ENCODE measurements at places on chromosomes 1 and 21.

- no peak for DNase-seq
Measured at GRCh38 chr1:36513676-36514473, 31.2 kb upstream of the CSF3R start.

DNA sequence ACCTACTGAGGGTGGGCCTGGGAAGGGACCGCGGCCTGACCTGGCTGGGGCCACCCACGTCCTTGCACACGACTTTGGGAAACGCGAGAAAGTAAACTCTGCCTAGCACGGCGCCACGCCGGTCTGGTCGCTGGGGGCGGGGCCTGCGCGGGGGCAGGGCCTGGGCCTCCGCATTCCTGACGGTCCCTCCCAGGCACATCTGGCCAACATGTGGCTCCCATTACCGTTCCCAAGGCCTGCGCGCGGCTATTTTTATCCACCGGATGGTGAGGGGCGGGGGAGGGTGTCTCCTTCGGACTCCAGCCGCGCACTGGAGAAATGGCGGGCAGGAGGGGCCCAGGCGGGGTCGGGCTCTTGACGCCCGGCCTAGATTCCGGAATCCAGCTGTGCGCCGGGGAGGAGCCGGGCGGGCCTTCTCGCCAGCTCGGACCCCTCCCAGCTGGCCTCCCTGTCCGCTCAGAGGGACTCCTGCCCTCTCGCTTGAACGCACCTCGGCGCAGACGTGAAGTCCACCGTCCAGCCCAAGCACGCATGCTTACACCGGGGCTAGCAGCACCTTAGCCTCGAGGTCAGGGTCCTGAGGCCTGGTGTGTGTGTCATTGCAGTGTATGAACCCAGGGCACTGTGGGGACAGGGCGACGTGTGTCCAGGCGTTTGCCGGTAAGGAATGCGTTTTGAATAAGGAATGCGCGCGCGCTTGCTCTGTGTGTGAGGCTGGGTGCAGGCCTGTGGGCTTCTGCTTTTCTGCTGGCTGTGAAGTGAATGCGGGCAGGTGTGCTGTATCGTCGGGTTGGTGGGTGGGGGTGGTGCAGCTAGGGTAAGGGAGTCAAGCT, 2.1 kb downstream of the EVA1B start:
- DNase-seq, result no peak

GRCh38 chr1:89444791-89445190, 79.8 kb upstream of the LRRC8B start:
- DNase-seq, result no peak

DNA sequence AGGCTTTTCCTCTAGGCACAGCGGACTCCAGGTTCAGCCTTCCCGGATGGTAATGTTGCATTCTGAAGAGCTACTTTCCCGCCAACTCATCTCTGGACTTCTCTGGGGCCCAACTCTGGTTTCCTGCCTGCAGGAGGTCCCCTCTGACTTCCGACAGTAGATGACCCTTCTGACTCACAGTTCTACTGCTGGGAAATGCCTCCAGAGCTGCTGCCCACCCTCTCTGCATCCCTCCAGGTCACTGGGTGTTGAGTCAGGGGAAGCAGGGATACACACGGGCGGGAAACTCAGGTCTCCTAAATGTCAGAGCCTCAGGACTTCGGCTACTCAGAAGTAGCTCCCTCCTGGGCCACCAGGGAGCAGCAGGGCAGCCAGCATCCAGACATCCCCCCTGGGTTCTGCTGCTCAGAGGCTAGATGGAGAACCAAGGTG, 2.1 kb upstream of the KIF21B start:
- no peak for DNase-seq

DNA sequence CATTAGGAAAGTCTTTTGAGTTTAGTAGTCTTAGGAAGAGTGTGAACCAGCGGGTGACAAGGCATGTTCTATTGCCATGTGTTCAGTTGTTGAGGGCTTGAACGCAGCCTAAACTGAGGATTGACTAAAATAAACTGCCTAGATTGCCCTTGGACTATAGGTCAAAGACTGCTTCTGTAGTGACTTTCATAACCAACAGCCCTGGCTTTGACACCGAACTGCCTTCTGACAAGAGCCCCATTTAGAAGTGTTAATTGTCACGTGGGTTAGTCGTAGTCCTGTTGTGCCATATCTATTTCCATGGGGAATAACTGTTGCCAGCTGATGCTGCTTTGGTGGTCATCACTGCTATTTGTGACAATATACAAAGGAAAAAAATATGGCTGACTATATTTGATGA, 90.4 kb downstream of the TGFB2 start:
- DNase-seq, result no peak

GRCh38 chr1:15650433-15650832, 33.2 kb downstream of the DDI2 start:
- no peak for DNase-seq

GRCh38 chr1:29870621-29871020, 634.3 kb downstream of the PTPRU start:
- no peak for DNase-seq

DNA sequence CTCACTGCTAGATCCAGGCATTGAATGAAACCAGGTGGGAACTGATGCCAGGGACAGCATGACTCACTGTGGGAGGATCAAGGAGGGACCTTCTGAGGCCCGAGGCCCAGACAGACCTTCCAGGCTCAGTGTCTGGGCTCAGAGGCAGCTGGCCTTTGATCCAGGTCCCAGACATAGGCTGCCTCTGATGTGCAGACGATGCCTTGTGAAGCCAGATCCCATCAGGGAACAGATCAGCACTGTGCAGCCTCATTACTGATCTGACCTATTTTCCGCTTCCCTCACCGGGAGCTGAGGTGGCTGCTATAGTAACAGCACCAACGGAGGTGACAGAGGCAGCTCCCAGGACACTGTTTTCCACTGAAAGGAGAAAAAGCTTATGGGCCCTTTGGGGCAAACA, 399.5 kb downstream of the MATN1 start:
- DNase-seq, result no peak

DNA sequence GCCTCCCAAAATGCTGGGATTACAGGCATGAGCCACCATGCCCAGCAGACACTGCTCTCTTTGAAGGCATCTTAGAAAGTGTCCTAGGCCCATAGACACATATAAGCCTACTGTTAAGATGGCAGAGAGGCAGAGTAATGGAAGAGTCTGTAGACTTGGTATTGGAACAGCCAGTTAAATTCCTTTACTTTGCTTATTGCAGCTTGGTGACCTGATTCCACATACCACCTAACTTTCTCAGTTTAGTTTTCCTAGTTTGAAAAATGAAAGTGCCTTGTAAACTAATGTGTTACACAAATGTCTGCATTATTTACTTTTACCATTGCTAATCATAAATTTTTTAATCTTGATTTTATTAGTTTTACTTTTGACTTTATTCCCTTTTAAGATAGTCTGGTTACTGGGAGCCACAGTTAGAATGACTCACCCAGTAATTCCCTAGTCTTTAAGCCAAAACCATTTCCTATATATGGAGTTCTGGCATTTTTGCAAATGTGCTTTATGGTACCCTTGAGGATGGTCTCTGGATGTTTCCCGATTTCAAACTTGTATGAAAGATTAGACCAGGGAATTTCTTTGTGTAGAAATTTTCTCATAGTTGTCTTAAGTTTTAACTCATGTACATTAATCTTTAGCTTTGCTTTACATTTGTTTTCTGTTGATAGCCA, 6.4 kb downstream of the SMAP2 start:
- no peak for DNase-seq

- no peak for DNase-seq
Measured at GRCh38 chr1:246020211-246020954, 486.7 kb downstream of the SMYD3 start.

- no peak for DNase-seq
Measured at GRCh38 chr1:231216498-231216897, 24.5 kb upstream of the GNPAT start.

- no peak for DNase-seq
Measured at GRCh38 chr21:28936036-28936435, 56.6 kb downstream of the LTN1 start.

DNA sequence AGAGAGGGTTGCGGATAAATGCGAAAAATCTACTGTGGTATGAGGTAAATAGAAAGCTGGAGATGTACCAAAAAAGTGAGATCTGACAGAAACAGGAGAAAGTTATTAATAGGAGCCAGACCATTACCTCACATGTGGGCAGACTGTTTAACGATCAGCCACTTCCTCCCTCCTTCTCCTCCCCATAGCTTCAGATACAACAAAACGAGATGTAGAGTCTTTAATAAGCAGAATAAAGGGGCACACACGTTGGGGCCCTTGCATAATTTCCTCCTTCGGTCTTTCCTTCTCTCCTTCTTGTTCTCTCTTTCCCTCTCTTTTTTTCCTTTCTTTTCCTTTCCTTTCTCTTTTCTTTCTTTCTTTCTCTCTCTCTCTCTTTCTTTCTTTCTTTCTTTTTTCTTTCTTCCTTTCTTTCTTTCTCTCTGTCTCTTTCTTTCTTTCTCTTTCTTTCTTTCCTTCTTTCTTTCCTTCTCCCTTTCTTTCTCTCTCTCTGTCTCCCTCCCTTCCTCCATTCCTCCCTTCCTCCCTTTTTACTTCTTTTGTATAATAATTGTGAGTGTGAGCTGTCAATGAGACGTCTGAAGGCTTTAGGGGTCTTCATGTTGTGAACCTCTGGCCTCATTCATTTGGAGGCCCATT, 242.1 kb downstream of the GRIK1 start:
- DNase-seq, result no peak

DNA sequence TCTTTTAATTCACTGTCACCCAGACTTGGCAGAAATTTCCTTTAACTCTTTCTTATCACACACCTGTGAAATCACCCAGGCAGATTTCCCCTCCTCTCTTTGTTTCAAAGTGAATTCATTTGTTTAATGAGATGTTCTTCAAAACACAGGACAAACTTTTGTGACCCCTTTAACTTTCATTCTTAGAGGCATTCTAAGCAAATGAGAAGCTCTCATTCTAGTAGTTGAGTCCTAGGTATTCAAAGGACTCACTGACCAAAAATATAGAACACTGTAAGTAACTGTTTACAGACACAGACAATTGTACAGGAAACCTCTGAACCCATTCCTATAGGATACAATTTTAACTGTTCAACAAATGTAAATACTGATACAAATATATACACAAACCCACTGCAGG, 16.9 kb downstream of the LRRC8C start:
- DNase-seq, result no peak

DNA sequence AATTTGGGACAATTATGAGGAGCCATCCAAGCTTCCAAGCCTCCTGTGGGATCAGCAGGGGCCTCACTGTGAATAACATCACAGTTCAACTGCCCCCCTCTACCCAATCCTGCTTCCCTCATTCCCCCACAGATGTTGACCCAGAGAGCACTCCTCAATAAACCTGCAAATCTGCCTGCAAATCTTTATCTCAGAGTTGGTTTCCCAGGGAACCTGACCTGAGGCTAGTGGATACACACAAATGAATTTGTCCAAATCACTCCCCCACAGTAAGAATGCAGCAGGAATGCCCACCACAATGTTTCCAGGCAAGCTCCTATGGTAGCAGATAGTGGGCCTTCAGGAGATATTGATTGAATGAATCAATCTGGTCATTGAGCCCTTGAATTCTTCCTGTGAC, 56.4 kb upstream of the HIVEP3 start:
- no peak for DNase-seq

GRCh38 chr1:13763991-13764390, 64.0 kb downstream of the PRDM2 start:
- no peak for DNase-seq

Data from NCI-H524 (cell line).